ENCODE measurements at places on chromosomes 12 and 14. TPM values are rescaled to one million over a fixed set of nuclear protein-coding genes. Genes with fewer than 3 reads are reported as not detected.

LGR5 gene
- total RNA-seq, result 1.1 TPM

ZFHX2 gene
- total RNA-seq, result 12.7 TPM

KRT80 gene
- 1.5 TPM for total RNA-seq

AKAP6 gene
- 4.4 TPM for total RNA-seq

RASAL1 gene
- total RNA-seq, result 0.21 TPM

DNA sequence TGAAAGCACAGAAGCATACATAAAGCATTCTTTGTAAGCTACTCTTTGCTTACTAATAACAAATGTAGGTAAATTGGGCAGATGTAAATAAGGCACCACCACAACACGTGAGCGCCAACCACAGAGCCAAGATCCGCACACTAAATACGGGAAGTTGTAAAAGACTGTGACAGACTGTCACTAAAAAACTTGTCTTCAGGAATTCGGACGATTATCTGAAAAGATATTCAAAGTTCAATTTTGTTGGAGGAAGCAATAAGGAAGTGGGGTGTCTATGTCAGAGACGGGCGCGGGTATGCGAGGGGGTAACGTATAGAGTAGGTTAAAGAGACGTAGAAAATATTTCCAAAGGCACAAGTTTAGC is 1.5 kb upstream of the HSP90B1 start:
- DNase-seq, result no peak

- no peak for DNase-seq
Observed at GRCh38 chr14:104844306-104845032, 20.6 kb upstream of the CEP170B start.

- DNase-seq, result no peak
Observed at GRCh38 chr14:50649691-50650090, 18.4 kb downstream of the SAV1 start.

- no peak for DNase-seq
Observed at GRCh38 chr14:75333606-75334548, 55.2 kb downstream of the FOS start.

DNA sequence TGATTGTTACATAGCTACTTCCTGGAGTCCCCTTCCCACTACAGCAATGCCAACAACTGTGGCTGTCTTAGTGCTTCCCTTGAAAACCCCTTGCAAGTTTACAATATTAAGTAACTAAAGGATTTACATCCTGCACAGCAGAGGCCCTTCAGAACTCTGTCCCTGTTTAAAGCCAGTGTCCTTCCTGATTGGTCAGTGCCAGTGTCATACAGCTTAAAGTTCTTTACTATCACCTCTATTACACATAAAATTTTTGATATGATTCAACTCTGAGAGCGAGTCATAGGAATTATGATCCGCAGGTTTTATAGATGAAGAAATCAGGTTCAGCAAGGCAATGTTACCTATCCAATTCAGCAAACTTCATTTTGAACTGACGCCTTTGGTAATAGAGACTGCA is 91.4 kb upstream of the ALX1 start:
- DNase-seq, result no peak

DNA sequence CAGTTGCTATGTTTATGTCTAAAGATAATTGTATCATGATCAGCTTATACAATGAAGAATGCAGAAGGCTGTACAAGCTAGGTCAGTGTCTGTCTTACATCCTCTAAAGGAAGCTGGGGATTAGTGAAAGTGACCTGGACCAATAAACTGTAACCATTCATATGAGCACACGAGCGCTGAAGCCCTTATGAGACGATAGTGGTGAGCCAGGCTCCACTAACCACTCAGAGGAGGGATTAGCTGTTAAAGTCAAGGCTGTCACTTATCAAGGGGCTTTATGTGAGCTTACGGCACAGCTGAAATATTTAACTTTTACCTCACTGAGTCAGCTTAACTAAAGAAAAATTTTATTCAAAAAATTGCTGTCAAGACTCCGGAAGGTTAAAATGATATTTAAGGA is 30.3 kb downstream of the NDUFA12 start:
- no peak for DNase-seq

GRCh38 chr14:53304726-53305381 is 151.7 kb upstream of the DDHD1 start:
- no peak for DNase-seq

GRCh38 chr14:81471062-81471461 is 62.6 kb downstream of the SEL1L start:
- DNase-seq, result no peak
